ENCODE measurements at places on chromosomes 4 and X.

DNA sequence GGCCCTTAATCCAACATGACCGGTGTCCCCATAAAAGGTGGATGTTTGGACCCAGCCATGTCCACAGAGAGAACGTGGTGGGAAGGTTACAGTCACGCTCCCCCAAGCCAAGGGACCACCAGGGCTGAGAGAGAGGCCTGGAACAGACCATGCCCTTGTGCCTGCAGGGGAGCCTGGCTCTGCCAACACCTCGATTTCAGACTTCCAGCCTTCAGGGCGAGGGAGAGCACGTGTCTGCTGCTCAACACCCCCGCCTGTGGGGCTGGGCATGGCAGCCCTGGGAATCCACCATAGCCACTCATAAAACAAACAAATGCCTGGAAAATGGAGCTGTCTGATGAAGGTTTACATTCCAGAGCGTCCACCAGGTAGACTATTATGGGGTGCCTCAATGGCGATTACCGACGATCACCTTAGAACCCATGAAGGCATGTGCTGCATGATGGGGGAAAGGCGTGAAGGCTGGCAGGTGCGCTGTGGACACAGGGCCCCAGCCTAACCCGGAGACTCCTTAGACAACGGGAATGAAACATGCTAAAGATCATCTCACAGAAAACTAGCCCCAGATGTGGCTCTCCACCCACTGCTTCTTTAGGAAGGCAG, 42.3 kb upstream of the HMX1 start:
- no peak for DNase-seq

DNA sequence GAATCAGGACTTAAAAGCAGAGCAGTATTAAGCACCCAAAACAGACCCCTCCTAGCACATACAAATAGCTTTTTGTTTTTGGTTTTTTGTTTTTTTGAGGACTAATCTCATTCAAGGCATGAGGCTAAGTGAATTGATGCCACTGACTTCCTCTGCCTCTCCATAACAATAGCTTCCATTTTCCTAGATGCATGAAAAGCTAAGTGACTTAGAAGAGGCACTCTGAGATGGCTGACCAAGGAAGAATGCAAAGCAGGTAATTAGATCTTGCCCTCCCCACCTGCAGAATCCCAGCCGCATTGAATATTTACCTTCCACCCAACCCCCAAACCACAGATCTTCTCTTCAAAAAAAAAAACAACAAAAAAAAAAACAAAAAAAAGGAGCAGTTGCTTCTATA, 7.4 kb upstream of the KDR start:
- no peak for DNase-seq

DNA sequence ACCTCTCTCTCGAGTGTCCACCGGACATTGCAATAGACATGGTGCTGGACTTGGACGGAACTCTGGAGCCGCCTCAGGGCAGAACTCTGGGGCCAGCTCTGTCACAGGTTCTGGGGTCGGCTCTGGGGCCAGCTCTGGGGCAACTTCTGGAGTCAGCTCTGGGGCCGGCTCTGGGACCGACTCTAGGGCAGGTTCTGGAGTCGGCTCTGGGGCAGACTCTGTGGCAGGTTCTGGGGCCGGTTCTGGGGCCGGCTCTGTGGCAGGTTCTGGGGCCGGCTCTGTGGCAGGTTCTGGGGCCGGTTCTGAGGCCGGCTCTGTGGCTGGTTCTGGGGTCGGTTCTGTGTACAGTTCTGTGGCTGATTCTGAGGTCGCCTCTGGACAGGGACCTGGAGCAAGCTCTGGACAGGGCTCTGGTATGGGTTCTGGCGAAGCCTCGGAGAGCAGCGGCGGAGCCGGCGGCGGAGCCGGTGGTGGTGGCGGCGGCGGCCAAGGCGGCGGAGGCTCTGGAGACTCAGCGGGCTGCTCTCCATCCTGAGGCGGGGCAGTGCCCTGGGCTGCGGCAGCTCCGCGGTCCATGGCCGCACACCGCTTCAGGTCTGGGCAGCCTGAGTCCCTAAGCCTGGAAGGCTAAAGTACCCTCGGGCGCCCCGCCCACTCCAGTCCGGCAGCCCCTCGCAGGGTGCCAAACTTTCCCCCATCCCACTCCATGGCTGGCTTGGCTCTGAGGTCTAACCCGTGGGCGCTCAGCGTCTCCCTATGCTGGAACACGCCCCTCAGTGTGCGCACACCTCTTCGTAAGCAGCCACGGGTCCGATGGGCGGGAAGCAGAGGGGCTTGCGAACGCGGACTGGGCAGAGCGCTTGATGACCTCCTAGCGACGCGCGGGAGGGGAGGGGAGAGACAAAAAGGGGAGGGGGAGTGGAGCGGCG, at the start of gene DGKK:
Gene DGKK, minus strand, starts transcription at position 723 of the 929 bp plus-strand sequence. Its CDS starts 147 bp downstream, at position 576.
- no peak for DNase-seq

GRCh38 chr4:13481569-13481968, 2.6 kb downstream of the RAB28 start:
- no peak for DNase-seq

DNA sequence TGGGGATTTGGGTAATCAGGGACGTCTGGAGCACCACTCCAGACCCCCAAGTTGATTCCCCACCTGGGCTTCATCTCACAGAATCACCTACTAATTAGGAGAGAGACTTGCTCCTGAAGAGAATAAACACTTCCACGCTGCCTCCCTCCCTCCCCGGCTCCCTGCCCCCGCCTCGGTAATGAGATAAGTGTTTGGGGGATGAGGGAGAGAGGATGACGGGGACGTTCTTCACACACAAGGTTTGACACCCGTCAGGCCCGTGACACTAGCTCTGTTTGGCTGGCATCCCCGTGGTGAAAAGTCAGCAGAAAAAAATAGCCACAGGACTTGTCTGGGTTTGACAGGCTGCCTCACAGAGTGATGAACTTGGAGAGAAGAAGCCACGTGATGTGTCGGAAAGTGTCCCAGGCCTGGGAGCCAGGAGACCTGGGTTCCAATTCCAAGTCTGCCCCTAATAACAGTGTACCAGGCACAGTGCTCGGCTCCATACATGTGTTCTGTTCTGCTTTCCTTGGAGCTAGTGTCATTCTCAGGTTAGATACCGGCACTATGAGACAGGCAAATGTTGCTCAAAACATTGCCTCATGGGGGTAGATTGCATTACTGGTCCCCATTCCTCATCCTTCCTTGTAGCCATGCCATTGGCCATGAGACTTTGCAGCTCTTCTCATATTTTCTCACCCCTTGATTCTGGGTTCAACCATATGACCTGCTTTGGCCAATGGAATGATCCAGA, 578.0 kb downstream of the BCOR start:
- DNase-seq, result no peak

GRCh38 chr4:77022560-77023179, 53.1 kb downstream of the CCNI start:
- DNase-seq, result no peak

GRCh38 chr4:11261066-11261850, 167.4 kb downstream of the HS3ST1 start:
- DNase-seq, result no peak

- no peak for DNase-seq
Observed at GRCh38 chr4:21882051-21882839, 66.3 kb downstream of the KCNIP4 start.

DNA sequence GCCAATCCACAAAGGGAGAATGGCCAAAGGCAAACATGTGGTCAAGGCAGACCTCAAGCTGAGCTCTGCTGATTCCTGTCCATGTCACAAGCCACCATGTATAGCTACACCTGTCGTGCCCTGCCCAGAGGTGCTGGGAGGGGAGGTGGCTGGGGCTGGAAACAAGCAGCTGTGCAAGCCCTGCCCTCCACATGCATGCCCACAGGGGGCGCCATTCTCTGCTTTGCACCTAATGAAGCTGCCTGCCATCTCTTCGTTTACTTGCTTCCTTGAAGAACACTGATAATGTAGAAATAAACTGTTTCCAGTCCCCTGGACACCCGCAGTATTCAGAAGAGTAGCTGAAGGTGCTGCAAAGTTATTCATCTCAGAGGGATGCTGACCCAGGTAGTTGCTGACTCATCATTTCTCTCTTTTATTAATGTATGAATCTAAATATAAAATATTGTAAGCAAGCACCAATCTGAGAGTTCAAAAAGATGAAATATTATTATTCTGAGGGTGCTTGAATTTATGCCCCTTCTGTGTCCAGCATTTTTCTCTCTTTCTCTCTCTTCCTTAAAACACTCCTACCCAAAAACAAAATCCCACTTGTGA, 278.6 kb downstream of the ADGRA3 start:
- DNase-seq, result no peak

DNA sequence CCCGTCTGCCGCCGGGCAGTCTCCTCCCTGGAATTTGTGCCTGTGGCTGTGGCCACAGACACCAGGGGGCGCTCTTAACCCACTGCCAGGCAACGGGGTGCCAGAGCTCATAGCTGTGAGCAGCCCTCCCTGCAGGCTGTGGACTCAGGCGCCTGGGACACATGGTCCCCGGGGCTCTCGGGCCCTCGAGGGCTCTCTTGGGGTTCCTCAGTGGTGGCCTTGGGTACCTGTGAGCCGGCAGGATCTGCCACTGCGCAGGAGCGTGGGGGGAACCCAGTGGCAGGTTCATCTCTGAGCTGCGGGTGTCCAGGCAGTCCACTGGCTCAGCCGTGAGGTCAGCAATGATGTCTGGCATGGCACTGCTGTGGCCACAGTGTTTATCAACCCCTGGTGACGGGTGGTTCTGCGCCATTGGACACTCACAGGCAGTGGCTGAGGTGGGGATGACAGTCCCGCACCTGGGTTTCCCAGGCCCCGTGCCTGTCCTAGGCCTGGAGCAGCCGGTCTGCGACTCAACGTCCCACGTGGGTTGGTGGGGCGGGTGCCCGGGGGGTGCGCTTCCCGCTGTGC, 37.2 kb downstream of the PCGF3 start:
- no peak for DNase-seq

DNA sequence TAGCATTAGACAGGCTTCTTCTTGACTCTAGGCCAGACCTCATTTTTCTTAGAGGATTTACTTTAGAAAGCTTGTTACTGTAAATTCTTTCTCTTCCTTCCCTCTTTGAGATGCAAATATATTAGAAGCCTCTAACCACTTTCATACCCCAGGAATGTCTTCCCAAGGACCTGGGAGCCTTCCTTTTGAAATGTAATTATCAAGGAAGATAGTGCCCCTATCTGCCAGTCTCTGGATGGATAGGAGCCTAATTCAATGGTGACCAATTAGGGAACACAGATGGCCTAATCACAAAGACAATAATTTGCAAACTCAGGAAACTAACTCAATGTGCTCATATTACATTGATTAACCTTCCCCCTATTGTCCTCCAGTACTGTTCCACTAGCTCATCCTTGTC, 145.6 kb upstream of the DCAF8L1 start:
- no peak for DNase-seq

GRCh38 chrX:25125483-25125882, 109.7 kb upstream of the ARX start:
- no peak for DNase-seq

DNA sequence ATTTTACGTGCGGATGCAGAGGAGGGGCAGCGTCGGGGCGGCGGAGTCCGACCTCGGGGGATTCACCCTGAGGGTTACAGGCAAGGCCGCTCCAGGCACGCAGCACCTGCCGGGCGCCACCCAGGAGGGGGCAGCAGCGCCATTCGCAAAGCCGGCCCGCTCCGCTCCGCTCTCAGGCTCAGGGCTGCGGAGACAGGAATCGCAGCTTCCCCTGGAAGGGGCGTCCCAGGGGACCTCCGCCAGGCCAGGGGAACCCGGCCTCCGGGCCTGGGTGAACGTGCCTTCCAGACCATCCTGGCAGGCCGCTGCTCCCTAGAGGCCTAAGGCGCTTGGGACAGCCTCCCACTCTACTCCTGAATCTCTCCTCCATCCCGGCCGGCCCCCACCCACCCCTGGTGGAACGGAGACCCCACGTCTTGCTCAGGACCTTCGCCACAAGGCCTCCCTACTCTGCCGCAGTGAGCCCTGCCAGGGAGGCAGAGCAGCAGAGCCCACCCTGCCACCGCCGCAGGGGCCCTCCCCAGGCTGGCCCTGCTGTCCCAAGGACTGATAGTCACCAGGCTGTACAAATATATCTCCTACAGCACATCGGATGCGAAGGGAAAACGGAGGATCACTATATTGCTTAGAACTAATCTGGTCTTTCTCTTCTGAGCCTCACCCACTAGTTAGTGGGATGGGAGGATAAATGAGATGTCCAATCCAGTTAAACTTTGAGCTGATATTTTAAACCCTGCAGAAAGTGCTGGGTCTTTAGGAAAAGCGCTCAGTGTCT, 115.0 kb downstream of the SMIM20 start:
- peak; percentile 4 for DNase-seq

- no peak for DNase-seq
Observed at GRCh38 chrX:48533165-48533564, 6.3 kb upstream of the TBC1D25 start.

DNA sequence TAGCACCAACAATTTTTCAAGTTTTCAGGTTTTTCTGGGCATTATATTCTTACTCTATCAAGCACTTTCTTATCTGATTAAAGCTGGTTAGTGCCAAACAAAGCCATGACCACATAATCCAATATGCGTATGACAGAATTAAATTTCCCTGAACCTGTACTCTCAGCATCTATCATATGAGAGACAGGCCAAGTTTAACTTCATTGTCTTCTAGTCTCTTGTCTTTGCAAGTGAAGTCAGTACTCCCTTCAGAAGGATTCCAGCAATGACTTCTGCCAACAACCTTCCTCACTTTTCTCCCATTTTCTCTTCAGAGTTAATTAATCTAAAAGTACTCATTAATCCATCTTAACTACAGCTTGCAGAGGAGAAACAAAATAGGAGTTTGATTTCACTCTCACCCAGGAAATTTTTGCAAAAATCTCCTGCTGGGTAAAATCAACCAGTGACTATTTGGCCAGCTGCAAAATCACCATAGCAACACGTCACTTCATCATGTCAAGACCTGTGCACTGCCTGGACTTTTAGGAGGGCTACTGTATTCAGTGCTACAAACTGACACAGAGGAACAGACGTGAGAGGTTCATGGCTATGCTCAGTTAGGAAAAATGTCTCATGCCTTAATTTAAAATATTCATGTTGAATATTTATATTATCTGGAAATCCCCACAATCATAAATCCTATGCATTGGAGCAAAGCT, 208.4 kb downstream of the ANTXR2 start:
- no peak for DNase-seq

DNA sequence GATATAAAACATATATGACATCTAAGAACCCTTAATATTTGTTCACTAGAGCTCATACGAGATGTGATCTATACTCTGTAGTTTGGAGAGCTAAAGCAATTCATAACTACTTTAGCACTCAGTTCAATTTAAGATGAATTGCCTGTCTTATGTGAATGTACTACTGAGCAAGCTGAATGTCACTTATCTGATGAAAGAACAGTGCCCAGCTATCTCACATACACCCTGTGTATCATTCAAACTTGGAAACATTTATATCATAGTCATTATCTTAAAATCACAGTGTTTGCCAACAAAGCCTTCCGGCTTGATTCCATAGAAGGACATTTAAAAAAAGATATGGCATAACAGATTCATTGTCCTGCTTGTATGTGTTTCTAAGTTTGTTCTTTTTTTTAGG, 639.6 kb downstream of the CCSER1 start:
- DNase-seq, result no peak

DNA sequence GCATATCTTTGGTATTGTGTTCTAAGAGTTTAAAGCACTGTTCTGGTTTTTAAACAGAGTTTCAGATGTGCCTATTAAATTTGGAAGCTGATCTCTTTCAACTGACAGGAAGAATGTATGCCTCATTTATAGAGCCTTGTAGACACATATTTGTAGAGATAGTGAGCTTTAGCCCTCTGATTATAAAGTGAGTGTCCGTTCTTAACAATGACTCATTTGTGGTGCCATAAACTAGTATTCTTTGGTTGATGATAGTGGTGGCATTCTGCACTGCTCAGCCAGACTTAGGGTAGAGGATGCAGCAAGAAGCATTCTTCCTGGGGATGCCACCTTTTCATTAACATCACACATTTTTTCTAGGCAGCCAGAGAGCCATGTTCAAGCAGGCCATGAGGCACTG, 121.7 kb downstream of the TLL1 start:
- no peak for DNase-seq

GRCh38 chr4:165328101-165328425, 594 bp downstream of the MSMO1 start:
- no peak for DNase-seq
